ENCODE measurements at places on chromosomes 2 and 18.

DNA sequence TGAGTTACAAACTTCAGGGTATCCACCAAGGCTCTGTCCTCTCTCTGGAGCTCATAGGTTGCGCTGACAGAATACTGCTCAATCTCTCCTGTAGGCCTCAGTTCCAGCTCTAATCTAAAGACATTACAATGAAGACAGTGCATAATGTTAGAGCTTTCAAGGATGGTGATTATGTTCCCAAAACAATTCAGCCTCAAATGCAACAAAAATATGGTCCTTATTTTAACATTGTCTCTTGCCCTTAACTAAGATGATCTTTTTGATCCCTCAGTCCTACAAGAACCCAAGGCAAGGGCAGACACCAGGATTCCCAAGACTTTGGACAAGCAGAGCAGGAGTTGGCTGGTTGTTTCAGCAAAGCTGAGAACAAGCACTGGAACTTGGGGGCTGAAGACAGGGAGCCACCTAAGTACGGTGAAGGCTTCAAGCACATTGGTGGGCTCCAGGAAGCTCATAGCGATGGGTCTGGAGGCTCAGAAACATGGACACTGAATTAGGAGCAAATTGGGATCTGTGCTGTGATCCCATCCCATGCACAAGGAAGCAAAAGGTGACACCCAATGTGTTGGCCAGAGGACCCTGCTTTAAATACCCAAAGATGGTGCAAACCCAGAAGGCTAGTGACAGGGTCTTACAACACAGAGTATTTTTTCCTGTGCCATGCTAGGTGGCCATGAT lies 24.7 kb downstream of the APOB start:
- DNase-seq: no peak

GRCh38 chr2:98501876-98502275 lies 57.2 kb downstream of the INPP4A start:
- DNase-seq: no peak

GRCh38 chr2:160402501-160402900 lies 91.1 kb downstream of the RBMS1 start:
- DNase-seq: no peak

DNA sequence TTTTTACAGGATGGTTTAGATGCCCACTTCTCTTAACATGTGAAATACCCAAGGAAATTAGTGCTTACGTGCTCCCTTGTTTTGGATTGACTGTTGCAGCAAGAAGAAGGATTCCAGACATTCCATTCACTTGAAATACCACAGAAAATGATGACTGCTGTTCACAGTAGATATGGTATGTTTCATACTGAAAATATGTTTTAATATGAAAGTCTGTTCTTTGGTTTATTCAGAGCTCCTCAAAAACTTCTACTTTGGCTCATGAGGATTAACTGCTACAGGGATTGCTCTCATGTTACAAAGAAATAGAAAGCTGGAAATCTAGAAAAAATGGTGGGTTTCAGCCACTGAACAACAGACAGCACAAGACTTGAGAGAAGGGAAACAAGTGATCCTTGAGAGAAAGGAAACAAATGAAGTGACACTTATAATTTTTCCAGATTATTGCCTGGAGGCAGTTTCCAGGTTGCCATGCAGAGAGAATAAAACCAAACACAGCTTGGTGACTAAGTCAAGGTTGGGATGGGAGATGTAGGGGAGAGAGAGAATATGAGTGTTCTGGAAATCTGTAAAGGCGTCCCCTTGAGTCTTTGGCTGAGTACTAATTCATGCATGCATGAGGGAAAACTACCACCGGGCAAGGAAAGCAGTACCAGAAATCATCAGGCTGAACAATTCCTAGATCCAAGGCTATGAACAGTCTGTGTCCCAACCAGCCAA lies 348.1 kb downstream of the CLIP4 start:
- DNase-seq: no peak

DNA sequence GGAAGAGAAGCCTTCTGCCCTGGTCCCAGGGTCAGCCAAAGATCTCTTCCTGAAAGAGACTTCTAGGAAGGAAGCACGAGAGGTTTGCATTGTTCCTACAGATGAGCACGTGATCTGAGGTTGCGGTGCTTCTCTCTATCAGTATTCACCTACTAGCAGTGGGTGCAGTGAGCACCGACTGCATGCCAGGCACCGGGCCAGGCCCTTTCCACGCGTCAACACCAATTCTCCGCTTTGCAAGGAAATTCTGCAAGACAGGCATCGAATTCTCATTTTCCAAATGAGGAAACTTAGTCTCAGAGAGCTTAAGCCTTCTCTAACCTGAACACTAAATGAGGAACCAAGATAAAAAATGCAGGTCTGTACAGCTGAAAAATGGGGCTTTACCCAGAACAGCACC lies 151.5 kb upstream of the MYCN start:
- DNase-seq: no peak

Data from endothelial cell of umbilical vein (primary cell).